ENCODE measurements at places on chromosomes 16 and 17.

DNA sequence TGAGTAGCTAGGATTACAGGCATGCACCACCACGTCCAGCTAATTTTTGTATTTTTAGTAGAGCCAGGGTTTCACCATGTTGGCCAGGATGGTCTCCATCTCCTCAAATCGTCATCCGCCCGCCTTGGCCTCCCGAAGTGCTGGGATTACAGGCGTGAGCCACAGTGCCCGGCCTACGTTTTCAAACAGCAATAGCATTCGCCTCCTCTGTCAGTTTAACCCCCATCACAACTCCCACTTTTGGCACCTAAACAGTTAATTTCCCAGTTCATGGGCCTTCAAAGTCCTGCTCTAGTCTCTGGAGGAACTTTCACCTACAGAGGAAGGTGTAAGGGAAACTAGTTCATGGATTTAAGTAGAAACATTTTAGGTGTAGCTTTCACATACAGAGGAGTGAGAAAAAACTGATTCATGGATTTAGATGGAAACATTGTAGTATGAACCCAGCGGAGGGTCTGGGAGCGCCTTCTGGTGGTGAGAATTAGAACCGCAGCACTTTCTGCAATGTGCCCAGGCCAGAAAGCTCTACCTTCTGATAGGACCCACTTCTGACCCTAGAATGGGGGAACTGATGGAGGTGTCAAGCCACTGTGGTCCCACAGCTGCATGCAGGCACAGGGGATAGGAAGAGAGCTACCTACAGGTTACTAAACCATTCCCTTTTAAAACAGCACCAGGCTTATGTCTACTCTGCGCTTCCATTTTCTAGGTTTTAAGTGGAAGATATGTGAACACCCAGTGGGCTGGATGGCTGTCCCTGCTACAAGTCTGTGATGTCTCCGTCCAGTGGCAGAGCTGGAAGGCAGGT is 12.0 kb upstream of the MEOX1 start:
- DNase-seq = peak; percentile 73

DNA sequence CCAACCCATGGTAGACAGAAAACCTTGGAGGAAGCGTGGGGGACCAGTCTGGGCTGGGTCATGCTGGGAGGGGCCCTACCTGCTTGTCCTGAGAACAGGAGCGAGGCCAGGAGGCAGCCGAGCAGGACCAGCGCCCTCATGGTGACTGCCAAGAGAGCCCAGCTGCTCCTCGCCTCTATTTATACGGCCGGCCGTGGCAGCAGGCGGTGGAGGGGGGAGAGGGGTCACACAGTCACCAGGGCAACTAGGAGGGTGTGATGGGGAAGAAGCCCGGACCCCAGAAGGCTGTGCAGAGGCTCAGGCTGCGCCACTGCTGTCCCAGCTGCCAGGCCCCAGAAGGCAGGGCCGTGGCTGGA is at the start of gene SRL:
Gene SRL, minus strand, starts transcription at position 153 of the 356 bp plus-strand sequence. Its CDS starts 13 bp downstream, at position 140.
- no peak for DNase-seq

DNA sequence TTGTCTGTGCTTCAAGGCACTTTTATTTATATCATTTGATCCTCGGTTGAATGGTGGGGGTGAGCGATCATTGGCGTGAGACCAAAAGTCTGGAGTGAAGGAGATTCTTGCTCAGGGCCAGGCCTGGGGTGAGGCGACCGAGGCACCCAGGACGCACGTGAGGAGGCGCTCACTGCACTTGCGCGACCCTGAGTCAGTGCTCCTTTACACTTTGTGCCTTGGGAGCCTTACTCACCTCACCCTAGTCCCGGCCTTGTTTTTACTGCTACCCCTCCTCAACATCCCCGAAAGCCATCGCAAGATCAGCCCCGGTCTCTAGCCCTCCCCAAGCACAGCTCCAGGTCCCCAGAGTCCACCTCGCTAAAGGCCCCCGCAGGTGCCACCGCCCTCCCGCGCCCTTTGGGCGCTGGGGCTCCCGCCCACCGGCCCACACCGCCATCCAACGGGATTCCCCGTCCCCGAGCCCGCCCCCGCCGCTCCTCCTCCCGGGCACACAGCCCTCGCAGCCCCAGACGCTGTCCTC is 496 bp downstream of the EZH1 start:
- peak; percentile 62 for DNase-seq

DNA sequence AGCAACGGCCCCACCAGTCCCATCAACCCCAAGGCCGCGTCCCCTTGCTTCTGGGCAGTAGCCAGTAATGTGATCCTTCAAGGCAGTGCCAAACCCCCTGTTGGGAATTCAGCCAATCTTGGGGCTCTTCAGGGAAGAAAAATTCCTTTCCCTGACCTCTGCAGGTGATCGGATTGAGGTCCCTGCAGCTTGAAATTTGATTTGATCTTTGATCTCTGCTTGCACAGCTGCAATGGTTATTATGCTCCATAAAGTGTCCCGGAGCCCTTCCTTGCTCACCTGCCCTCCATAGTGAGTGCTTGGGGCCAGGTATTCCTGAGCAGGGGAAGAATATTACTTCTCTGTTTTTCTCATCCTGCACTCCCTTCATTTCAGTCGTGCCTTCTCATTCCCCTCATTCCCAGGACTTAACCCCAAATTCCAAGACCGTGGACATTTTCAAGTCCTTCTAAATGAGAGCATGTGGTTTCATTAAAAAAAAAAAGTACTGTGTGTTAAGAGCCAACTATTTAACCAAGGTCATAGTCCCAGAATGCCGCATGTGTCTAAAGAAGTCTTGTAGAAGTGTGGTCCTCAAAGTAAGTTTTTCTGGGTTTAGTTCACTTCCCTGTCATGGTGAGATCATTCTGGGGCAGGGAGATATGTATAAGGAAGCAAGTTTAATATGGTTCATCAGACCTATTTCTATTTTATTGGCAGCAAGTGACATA is 56.3 kb downstream of the SOX9 start:
- no peak for DNase-seq

DNA sequence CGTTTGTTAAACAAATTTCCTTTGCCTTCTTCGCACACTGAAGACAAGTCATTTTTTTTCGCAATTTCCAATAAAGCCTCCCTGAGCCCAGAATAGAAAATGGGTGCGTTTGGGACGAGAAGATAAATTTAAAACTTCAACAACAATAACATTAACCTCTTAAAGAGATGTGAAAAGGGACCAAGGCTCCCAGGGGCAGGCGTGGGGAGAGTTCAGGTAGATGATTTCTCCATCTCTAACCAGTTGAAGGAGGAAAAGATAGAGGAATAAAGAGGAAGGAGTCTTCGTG is 1.3 kb upstream of the HOXB4 start:
- no peak for DNase-seq

GRCh38 chr17:17560975-17561374 is 30.5 kb downstream of the PEMT start:
- no peak for DNase-seq

DNA sequence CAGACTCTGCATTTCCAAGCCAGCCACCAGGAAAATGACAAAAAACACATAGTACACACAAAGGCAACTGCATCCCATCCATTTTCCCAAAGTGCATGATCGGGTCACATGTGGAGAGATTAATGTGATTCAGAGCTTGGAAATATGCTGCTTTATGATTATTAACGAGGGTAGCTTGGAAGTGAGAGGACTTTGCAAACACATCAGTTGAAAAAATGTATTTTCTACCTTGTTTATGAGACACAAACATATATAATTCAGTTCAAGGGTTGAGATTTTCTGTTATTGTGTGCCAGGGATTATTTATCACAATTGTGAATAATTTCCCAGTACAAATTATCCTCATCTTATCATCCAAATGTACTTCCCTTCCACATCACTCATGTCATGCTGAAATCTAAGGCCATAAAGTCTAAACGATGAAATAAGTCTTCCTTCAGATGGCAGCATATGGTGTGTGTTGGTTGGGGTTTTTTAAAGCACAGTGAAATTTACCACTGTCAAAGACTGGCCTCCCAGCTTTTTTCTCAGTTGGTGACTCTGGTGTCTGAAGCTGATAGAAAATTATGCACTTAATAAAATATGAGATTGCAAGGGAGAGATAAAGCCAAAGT is 104.7 kb upstream of the ADAMTS18 start:
- no peak for DNase-seq

GRCh38 chr16:26263406-26263805 is 571.6 kb downstream of the HS3ST4 start:
- no peak for DNase-seq

- no peak for DNase-seq
Measured at GRCh38 chr17:6108382-6108781, 38.2 kb downstream of the WSCD1 start.

DNA sequence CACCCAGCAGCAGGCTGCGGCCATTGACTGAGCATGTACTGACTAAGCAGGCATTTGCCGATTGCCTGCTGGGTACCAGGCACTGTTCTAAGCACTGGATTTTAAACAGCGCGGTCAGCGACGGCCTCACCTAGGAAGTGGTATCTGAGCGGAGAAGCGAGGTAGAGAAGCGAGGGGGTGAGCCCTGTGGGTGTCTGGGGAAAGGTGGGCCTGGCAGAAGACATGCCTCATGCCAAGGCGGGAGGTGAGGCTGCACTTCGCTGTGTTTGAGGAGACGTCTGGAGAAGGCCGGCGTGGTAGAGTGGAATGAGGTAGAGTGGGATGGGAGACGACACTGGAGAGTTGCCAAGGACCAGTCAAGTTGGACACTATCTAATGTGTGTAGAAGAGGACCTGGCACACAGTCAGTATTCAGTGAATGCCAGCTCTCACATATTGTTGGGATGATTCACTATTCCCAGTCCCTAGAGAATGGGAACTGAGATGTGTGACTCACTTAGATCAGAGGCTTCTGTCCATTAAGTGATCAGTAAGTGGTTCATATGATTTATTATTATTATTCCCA is 14.4 kb downstream of the SYCE1L start:
- DNase-seq = peak; percentile 26

DNA sequence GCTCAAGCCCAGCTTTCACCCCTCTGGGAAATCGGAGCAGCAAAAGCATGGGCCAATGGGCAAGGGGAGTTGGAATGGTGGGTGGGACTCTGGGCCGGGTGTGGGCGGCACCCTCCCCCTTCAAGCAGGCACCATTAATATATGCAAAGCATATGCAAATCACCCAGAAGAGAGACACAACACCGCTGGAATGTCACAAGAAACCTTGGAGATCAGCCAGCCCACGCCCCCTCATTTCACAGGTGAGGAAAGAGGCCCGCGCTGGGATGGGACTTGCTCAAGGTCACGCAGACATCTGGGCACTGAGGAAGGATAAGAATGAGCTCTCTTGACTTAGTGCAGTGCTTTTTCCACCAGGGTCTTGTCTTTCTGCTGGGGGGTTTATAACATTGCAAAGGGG is 4.8 kb downstream of the SRCIN1 start:
- no peak for DNase-seq

DNA sequence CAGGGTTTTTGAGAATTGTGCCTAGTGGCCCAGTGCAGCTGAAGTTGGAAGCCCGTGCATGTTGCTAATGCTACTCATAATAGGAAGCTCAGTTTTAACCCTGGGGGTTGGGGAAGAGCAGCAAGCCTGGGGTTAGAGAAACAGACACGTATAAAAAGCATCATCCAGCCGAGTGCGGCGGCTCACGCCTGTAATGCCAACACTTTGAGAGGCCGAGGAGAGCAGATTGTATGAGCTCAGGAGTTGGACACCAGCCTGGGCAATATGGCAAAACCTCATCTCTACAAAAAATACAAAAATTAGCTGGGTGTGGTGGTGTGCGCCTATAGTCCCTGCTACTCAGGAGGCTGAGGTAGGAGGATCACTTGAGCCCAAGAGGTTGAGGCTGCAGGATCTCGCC is 2.3 kb upstream of the CLUH start:
- DNase-seq = no peak

DNA sequence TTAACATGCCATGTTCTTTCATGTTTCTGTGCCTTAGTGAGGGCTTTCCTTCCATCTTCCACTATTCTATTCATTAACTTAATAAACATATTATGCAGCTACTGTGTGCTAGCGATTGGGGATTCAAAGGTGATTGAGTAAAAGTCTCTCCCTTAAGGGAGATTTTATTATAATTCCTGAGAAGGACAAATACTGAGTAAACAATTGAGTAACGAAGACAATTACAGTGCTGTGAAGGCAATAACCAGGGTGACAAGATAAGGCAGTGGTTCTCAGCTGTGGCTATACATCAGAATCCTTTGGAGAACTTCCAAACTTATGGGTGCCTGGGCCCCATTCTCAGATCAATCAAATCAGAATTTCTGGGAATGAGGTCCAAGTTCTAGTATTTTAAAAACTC is 353.3 kb downstream of the CA10 start:
- no peak for DNase-seq

GRCh38 chr17:35793257-35793656 is 2.2 kb downstream of the MMP28 start:
- DNase-seq = no peak

DNA sequence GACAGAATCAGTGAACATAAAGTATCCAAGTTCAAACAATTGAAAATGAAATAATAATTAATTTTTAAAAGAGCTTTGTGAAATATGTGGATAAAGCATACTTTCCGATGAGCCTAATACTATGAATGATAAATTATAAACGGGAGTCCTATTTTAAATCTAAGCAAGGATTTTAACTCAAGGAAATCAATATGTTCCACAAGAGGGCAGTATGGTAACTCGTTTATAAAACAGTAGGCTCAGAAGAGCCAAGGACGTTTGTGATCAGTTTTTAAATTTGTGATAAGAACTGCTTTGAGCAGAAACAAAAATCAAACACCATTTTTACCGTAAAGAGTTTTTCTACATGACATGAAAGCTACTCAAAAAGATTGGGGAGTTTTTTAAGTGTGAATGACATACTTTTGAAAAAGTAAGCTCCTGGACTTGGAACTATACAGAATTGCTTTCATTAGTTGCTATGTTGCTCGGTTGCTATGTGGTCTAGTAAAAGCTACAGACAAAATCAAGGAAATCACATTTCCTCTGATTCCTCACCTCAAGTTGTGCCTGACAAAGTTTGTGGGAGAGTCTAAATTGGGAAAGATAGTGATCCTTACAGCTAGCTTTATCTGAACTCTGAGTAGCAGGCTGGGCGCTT is 11.8 kb upstream of the TEKT1 start:
- DNase-seq = no peak

- DNase-seq = no peak
Measured at GRCh38 chr17:57633236-57633635, 111.9 kb downstream of the CCDC182 start.

GRCh38 chr16:6682142-6682811 is 650.4 kb upstream of the RBFOX1 start:
- DNase-seq = peak; percentile 7

DNA sequence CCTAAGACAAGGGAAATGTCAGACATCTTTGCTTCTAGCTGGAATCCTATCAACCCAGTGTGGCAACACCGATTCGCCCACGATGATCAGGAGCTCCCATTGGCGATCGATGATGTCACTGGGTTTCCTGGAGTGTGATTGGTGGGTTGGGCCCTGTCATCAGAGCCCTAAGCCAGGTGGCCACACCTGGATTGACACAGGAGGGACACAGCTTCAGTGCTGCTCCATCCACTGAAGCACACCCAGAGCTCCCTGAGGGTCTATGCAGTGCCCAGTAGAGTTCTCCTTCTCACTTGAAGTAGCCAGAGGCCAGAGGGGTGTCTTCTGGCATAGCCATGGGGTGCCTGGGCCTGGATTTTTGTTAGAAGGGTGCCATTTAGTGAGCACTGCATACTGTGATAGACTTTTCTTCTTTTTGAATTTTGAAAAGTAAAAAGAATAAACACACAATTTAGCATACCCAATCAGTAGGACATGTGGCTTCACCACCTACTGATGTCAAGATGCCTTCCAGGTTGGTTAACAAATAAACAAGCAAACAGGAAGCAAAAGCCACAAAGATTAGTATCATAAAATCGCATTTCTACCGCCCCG is 77.6 kb downstream of the CMIP start:
- no peak for DNase-seq

Data from pancreas (tissue), 10 donors.